ENCODE measurements at places on chromosomes 12 and 14.

GRCh38 chr12:78470354-78471195 lies 394.0 kb upstream of the SYT1 start:
- DNase-seq = no peak

DNA sequence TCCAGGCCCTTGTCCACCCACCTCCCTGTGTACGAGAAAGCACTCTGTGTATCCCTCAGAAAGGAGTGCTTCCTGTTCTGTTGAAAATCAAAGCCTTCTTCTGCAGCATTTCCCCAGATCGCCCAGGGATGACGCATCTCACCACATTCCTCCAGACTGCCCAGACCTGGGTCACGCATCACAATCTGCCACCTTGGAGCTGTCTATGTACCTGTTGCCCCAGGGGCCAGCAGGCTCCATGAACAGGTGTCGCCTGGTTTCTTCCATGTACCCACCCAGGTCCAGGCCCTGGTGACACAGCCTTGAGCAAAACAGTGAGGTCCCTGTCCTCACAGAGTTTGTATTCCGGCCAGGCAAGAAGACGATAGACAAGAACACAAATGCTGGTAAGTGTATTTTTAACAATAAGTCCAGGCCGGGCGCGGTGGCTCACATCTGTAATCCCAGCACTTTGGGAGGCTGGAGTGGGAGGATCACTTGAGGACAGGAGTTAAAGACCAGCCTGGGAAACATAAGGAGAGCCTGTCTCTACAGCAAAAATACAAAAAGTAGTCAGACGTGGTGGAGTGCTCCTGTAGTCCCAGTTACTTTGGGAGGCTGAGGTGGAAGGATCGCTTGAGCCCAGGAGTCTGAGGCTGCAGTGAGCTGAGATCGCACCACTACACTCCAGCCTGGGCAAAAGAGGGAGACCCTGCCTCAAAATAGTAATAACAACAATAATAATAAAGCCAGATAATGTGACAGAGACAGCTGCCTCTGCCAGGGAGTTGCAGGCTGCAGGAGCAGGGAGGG lies 6.8 kb upstream of the PPP1R13B start:
- DNase-seq = no peak

DNA sequence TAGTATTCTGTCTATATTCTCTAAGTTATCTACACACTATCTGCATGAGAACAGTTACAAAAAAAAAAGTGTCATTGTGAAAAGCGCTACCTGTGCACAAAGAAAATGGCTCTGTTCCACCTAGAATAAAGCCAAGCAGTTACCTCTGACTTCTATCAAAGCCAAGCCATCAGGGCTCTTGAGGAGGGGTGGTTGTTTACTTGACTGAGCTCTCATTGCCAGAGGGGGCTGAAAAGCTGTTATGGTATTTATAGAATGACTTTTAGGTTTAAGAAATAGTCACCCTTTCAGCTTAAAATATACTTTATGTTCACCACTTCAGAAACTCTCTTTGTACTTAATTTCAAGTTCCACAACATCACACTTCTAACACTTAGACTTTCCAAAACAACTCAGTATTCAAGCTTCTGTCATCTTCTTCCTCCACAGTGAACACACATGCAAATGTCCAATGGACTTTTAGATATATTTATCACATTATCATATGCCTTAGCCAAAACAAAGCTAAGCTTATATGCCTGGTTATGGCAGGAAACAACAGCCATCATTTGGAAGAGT lies 7.5 kb downstream of the ITPR2 start:
- no peak for DNase-seq

DNA sequence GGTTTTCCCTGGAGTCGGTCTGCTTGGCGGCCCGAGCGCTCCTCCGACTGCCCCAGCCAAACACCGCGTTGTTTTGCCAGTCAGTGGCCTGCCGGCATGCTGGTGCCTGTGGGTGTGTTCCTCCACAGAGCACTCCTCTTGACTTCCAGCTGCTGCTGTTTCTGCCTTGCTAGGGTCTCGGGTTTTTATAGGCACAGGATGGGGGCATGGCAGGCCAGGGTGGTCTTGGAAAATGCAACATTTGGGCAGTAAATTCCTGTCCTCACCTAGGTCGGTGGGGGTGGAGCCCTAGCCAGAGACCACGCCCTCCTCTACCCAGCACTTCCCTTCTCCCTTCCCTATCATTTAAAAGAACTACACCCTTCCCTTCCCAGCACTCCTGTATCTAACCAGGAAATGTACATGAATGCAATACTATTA lies 34.7 kb upstream of the VASH1 start:
- no peak for DNase-seq

DNA sequence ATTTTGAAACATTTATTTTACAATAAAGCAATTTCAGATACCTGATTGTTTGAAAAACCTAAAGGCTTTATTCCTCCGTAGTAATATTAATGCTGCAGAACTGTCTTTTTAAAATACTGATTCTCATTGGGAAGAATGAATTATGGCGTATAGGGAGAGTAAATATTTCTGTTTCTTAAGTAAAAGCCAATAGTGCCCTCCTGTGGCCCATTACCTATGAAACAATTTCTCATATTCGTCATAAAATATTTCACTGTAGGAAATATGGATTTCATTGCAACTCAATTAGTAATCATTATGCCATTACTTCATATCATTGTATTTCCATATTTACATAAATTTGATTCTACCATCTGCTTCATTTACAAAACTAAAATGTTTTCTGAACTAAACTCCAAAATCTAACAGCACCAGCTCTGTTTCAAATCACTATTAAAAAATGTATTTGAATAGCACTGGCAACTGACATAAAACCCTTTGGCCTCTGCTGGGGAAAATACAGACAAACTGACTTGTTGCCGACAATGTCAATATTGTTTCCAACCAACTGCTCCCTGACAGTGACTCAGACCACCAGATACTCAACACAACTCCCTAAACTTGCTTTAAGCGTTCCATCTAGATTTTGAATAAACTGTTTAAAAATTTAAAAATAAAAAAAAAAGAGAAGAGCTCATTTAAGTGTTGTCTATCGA lies 290.3 kb downstream of the NAV3 start:
- no peak for DNase-seq

GRCh38 chr12:128069359-128069997 lies 197.5 kb upstream of the TMEM132C start:
- no peak for DNase-seq

DNA sequence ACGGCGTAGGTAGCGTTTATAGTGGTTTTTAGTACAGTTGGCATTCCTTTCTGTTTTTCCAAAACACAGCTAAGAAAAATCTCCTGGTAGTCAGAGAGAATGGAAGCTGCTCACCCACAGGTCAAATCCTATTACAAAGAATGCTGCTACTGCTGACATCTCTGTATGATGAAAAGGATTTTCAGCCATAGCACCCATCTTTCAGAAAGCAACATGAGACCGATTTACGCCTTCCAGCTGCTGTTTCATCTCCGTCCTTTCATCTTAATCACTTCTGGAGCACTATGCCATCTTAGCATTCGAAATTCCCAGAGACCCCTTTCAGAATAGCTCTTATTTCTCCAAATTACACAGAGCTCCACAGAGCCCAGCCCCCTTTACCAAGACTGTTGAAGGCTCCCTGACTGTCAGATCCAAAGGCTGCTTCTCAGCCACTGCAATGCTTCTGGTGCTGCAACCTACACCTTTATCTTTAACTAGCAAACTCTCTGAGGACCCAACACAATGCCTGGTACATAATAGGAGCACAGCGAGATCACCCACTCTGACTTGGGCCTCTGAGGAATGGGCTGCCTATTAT lies 211.8 kb downstream of the NEDD1 start:
- no peak for DNase-seq

- peak; percentile 47 for DNase-seq
These were observed 9.5 kb downstream of the NOC4L start for GRCh38 chr12:132153501-132154340.

- no peak for DNase-seq
These were observed 250.3 kb downstream of the SYT1 start for GRCh38 chr12:79114896-79115295.

- DNase-seq = no peak
These were observed 18.6 kb upstream of the PLEKHG3 start for GRCh38 chr14:64685371-64686281.

DNA sequence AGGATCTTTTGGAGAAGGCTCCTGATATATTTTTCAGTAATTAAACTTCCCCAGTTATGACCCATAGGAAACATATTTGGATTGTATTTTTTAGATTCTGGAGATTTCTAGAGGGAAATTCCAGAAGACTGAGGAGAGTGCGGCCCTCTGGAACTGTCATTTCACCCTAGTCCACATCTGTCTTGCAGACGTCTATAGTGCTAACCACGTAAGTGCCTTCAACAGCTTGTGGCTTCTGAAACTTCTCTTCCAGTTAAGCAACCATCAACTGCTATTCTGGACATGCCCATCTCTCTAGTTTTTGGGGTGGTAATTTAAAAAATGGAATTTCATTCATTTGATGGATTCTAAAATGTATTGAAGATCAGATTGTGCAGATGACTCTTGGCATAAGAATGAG lies 1098.8 kb downstream of the TMEM121 start:
- DNase-seq = no peak

GRCh38 chr14:100618318-100618693 lies 31.1 kb upstream of the BEGAIN start:
- DNase-seq = no peak

- DNase-seq = no peak
These were observed 13.3 kb downstream of the DICER1 start for GRCh38 chr14:95143808-95144620.

DNA sequence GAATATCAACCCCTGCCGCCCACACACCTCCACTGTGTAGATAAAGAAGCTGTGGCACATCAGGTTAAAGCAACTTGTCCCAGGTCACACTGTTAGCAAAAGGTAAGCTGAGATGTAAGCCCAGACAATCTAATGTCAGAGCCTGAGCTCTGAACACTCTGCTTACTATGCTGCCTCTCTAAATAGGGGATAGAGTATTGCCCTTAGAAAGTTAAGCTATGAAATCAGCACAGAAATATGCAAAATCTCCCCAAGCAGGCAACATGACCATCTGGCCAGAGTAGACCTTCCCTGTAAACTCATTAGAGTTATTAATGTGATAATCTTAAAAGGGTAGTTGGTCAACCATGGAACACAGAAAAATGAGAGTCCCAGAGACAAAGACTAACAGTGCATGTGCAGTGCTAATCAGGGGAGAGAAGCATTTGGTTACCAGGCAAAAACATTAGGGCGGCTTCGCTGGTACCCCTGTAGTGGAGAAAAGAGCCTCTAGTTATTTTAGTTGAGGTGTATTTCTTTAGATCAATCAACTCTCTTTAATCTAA lies 171.0 kb downstream of the BTG1 start:
- no peak for DNase-seq

GRCh38 chr14:90554341-90554740 lies 157.5 kb downstream of the CALM1 start:
- DNase-seq = no peak

DNA sequence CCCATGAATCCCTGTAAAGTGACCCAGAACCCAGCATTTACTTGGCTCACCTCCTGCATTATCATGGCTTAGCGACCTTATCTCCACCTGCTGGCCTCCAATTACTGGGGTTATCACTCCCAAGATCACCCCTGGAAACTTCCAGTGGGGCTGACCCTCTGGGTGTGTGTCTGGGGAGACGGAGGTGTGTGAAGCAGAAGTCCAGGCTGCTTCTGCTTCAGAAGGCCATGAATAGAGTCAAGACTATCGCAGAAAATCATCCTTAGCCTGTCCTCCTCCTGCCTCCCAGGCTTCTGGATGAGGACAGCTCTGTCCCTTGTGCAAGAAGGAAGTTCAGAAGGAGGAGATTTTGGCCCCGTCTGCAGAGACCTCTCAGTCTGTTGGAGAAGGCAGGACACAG lies 408 bp upstream of the KRT72 start:
- no peak for DNase-seq

GRCh38 chr12:46265734-46266133 lies 3.1 kb downstream of the SLC38A1 start:
- DNase-seq = no peak

- no peak for DNase-seq
These were observed 15.1 kb downstream of the LTBP2 start for GRCh38 chr14:74596741-74597450.

DNA sequence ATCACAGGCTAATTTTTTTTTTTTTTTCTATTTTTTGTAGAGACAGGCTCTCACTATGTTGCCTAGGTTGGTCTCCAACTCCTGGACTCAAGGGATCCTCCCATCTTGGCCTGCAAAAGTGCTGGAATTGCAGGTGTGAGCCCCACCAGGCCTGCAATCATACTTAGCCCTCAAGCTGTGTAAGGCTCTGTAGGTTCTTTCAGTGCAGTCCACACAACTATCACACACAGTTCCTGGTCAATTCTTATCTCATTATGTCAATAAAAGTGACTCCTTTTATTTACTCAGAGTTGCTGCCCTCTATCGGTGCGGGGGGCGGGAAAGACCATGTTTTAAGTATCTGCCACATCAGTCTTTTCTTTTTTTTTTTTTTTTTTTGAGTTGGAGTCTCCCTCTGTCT lies 29.0 kb downstream of the SLC2A3 start:
- DNase-seq = peak; percentile 46

DNA sequence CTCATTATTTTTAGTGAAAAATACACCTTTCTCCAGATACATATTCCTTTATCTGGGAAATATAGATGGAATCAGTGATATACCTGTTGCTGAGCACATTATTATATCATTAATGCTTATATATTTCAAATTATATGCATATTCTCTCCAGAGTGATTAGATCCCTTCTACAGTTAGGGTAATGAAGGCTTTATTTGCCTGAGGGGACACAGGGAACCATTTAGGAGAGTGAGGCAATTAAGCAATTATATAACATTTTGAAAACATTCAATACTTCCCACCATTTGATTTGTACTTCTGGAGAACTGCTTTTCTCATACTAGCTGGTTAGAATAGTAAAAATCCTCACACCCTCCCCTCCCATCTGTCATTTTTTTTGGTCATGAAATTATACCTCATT lies 212.8 kb upstream of the NOVA1 start:
- no peak for DNase-seq

DNA sequence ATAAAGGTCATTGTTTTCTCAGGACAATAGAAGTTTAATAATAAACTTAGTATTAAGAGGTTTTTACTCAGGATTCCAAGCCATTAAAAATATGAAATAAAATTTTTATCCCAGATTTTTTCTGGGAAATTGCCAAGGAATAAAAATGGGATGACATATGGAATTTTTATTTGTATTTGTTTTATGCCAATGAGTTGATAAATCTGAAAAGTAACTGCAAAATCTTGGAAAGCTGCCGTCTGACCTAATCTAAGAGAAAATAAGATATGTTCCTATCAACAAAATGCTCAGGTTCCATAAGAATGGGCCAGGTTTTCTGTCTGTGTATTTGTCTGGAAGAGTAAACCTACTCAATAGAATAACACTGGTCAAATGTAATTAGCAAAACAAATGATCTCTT lies 22.2 kb upstream of the KERA start:
- no peak for DNase-seq

DNA sequence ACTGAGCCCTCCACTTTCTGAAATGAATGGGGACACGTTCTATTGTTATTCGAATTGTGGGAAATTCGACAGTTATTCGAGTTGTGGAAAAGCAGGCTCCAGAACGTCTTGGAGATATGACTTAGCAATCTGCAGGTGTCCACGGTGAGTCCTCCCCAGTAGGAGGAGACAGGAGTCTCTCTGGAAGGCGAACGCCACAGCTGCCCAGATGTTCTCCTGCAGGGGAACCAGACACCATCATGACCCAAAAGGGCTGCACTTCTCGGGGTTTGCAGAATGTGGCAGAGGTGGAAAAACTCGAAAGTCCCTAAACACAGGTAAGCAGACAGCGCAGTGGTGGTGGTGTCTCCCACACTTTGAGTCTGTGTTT lies 363.6 kb upstream of the SFSWAP start:
- no peak for DNase-seq

Measured in stimulated activated CD4-positive, alpha-beta T cell treated with anti-CD3 and anti-CD28 coated beads, TNF-alpha, amount 100 ng/mL, for 24 hours (primary cell).